CD4-positive, alpha-beta T cell treated with Interleukin-6 at 100 ng/mL for 8 hours (primary cell): ENCODE measurements at places on chromosomes 16 and 17.

DNA sequence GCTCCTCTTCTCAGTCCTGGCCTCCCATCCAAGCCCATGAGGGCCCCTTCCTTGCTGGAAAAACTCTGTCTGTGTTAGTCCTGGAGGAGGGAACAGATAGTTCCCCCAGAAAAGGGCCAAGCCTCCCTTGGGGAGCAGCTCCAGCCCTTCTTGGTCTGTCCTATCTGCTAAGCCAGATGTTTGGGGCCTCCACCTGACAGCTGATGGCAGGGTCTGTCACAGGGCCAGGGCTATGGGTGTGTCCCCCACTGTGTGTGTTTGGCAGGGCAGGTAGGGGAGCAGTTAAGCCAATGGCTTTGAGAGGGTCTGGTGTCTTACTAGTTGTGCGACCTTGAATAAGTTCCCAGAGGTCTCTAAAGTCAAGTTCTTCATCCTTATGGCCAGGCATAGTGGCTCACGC lies 13.6 kb upstream of the SLC4A1 start:
- no peak for DNase-seq

DNA sequence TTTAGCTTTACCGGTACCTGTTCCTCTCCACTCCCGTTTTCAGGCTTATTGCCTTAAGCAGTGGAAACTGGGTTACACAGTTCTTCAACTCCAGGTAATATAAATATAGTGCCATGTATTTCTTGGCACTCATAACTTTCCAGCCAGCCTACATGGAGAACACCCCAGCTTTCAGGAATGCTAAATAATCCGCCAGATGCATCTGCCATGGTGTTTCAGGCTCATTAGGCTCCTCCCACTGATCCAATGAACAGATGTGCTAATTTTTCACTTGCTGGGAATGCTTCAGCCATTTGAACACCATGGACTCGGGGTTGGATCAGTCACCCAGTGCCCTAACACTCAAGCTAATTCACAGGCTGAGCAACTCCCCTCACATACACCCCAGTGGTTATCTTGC lies 4.6 kb downstream of the ANKFN1 start:
- no peak for DNase-seq

DNA sequence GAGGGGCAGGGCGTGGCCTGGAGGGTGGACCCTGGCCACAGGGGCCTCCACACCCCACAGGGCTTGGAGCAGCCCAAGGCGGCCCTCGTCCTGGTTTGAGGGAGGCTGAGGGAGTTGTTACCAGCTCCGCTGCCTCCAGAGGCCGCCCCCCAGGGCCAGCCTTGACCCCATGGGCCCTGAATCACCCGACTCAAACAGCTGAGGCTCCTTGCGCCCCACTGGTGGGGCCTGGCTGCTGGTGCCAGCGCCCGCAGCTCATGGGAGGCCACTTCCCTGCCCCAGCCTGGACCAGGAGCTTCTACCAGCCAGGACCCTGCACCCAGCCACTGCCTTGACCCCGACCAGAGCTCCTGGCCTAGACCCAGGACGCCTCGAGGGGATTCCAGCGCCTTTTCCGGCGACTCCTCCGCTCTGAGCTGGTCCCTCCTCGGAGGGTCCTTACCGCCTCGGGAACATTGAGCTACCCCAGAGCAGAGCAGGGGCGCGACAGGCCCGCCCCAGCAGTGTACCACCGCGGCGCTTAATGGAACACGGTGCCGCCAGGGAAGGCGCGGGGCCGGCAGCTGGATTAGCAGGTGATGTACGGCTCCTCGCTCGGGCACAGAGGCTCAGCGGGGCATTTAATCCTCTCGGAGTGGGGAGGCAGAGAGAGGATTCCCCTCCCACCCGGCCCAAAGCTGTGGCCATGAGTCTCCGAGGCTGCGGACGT lies 37.2 kb downstream of the GSE1 start:
- no peak for DNase-seq

DNA sequence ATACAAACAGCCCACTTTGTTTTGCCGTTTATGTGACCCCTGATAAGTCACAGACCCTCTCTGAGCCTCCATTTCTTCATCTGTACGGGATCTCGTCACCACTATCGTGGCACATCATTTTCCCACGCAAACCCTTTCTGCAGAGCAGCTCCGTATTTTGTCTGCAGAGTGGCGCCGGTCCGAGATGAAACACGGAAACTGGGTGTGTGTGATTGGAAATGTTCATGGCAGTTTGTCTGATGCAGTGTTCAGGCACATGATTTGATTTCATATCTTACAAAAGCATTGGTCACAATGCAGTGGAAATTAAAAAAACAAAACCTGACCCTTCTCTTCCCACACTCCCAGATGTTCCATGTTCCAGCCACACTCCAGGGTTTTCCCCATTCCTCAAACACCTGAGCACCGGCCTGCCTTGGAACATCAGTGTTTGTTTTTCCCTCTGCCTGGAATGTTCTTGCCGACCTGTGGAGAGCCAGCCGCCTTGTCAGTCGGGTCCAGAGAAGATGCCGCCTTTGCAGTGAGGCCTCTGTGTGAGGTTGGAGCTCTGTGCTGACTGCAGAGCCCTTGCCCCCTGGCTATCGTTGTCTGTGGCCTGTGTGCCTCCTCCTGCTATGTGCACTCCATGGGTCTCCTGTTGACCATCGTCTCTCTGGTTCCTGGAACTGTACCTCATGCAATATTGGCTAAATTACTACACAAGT lies 39.2 kb downstream of the NT5M start:
- no peak for DNase-seq

- peak; percentile 87 for DNase-seq
Observed at GRCh38 chr17:80892019-80892855, 99.4 kb upstream of the CHMP6 start.

- peak; percentile 50 for DNase-seq
Observed at GRCh38 chr16:80804056-80804525, 307 bp downstream of the CDYL2 start.

DNA sequence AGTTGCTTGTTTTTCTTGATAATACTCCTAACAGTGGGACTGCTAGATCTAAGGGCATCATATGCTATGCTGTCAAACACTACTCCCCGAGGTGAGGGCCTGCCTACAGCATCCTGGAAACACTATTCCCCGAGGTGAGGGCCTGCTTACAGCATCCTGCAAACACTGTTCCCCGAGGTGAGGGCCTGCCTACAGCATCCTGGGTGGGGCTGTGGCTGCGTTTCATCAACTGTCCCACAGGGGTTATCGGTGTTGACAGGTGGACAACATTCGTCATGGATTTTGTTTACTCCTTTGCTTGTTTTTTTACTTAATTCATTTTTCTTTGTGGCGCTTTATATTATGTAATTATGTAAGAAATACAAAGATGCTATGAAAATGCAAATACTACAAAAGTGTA lies 22.5 kb downstream of the NPRL3 start:
- DNase-seq, result no peak

DNA sequence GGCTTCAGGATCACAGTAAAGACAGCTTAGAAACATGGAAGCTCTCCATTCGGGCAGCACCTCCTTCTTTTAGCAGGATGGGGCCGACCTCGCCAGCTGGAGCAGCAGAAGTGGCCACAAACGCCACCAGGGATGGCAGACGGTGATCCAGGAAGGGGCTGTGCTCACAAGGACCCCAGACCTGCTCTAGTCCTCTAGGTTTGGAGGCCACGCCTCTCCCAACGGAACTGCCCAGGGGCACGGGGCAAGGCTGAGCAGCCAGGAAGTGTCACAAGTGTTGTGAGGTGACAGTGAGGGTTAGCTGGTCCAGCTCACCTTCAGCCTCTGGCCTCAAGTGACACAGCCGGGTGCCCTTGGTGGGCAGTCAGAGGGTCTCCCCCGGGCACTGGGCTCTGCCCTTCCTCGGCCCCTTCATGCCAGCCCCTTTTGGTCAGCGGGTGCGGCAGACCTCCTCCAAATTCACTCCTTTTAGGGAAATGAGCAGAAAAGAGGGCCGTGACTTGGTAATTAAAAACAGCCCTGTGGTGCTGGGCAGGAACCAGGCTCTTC lies 20.4 kb downstream of the CEP295NL start:
- no peak for DNase-seq

DNA sequence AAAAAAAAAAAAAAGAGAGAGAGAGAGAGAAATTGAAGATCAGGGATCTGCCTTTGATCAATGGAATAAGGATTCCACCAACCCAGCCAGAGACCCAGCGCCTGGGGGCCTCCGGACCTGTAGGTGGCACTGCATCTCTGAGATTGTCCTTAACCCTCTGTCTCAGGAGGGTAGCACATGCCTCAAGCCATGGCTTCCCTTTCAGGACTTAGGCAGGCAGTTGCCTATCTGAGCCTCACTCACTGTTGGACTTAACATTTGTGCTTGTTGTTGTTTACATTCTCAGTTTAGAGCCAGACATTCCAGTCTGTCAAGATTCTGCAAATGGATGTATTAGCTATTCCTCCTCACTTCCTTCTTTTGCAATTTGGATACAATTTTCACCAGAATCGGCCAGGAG lies 5.1 kb upstream of the SCNN1B start:
- no peak for DNase-seq

DNA sequence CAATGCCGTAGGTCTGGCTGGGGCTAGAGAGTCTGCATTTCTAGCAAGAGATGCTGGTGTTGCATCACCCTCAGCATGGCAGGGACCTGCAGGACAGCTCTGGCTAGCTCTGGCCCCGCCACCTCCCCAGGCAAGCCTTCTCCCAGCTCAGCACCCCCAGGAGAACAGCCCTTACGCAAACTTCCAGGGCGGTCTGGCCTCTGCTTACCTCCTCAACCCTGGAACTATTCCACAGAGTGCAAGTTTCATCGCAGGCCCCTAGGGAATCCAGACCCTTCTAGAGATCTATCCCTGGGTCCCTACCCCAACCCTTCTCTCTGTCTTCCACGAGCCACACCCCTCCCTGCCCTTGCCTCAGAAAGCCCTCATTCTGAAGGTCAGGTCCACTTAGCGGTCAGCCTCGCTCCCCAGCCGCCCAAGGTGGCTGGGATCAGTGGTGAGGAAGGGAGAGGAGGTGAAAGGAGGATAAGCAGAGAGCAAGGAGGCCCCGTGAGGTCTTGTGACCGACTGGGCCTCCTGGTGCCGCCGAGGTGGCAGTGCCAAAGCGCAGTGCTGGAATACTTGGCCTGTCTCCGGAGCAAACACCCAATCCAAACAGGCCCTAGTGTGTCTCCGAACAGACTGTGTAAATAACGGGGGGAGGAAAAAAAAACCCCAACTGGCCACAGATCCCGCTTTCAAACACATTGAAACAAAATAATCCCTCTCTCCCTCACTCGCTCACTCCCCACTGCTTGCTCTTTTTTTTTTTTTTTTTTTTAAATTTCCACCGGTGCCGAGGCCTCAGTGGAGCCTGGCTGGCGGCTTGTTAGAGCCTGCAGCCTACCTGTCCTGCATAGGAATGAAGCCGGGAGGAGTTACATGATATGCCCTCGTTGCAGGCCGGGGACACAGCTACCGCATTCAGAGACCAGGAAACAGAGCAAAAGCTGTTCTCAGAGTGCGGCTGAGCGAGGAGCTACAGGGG lies 380.9 kb downstream of the SOX9 start:
- no peak for DNase-seq

- no peak for DNase-seq
Observed at GRCh38 chr16:67530013-67530939, 1.6 kb downstream of the RIPOR1 start.

DNA sequence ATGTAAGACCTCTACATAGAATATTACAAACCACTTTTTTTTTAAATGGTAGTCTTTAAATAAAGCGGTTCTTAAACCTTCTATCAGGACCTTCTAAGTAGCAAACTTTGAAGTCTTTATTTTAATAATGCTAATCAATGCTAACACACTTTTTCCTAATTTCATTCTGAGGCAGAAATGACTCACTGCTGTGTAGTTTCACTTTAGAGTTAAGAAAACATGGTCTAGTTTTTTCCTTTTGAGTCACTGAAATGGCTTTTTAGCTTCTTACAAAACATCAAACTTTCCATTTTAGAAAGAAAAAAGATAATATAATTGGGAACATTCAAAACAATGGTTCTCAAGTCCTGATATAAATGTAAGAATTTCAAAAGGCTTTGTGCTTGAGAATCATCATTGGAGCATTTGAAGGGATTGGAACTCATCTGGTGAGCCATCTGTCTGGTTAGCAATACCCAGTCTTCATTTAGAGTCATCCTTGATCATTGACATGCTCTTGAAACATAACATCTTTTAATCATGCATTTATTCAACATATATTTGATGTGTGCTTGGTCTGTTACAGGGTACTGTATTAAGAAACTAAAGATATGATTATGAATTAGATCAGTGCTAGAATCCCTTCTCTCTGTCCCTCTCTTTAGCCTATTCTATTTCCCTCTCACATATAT lies 258.3 kb upstream of the MON1B start:
- no peak for DNase-seq

- no peak for DNase-seq
Observed at GRCh38 chr16:60318486-60318885, 1584.4 kb upstream of the GOT2 start.

DNA sequence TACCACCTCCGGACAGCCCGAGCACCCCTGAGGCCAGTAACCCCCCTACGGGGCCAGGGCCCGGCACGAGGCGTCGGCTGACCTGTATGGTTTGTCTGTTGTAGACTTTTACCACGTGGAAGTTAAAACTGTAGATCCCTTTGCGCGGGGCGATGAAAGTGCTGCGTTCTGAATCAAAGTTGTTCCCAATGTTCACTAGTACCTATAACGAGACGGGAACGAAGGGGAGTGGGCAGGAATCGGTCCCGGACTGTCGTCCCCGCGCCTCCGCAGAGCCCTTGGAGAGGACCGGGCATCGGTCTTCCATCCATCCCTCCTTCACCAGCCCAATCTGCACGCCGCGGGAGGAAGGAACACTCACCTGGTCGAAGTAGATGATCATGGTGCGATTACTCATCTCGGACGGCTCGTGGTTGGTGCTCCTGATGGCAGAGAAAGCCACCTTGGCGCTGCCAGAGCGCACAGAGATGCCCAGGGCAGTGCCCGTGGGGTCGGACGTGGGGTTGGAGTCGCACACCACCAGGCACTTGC lies 732 bp downstream of the CBLN1 start:
- no peak for DNase-seq

DNA sequence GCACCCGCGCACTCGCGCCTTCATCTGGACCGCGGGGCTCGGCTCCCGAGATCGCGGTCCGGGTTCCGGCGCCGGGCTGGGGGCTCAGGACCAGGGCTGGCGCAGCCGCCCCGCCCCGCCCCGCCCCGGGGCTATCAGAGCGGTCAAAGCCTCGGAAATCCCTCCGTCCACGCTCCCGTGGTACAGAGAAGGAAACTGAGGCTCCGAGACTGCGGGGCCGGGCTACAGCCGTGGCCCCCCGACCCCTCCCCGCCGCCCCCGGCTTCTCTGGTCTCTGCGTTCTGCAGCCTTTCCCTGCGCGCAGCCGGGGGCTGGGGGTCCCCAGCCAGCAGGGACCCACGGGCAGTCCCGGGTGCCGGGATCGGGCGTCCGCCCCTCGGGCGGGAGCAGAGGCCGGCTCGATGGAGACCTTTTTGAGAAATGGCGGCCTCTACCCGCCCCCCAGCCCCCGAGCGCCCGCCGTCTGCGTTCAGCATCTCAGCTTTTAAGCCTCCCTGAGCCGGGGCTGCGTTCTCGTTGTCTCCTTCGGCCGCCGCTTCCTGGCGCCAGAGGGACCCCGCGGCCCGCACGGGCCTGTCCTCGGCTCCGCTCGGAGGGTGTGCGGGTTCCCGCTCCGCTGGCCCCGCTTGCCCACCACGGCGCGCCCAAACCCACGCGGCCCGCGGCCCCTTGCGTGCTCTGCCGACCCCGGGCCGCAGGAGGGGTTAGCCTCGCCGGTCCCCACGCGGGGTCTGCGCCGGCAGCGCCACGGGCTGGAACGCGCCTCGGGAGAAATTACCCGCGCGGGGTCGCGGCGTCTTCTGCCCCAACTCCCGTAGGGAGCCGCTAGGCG lies 1.5 kb upstream of the NPTX1 start:
- no peak for DNase-seq

GRCh38 chr16:67506468-67506867 lies 22.2 kb upstream of the RIPOR1 start:
- no peak for DNase-seq
